ENCODE measurements at places on chromosomes 7 and 10.

DNA sequence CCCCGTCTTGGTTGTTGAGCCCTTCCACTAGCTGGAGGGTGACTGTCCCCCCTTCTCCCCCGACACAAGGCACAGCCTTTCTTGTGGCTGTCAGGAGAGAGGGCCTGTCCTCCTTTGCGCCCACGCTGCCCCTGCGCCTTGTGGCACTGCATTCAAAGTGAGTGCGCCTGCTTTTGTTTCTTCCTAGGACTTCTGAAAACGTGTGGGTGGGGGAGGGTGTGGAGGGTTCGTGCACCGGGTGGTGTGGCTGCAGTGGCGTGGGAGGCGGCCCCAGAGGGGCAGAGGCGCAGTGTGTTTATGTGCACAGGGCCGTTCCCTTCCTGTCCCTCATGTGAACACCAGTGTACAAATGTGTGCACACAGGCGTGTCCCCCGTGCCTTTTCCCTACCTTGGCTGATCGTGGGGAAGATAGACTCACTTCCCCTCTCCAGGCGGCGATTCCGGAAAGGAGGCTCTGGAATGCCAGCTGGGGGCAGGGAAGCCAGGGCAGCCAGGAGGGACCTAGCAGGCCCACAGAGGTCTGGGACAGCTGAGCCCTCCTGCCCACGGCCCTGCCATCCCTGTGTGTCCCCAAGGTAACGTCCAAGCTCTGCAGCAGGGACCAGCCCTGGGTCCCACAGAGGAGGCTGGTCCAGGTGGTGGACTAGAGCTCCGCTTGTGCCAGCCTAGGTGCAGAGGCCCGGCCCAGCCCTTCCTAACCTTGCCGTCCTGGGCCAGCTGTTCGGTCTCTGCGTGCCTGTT, 88.8 kb downstream of the LHPP start:
- no peak for DNase-seq

GRCh38 chr7:20393616-20394015, 62.9 kb downstream of the ITGB8 start:
- no peak for DNase-seq

DNA sequence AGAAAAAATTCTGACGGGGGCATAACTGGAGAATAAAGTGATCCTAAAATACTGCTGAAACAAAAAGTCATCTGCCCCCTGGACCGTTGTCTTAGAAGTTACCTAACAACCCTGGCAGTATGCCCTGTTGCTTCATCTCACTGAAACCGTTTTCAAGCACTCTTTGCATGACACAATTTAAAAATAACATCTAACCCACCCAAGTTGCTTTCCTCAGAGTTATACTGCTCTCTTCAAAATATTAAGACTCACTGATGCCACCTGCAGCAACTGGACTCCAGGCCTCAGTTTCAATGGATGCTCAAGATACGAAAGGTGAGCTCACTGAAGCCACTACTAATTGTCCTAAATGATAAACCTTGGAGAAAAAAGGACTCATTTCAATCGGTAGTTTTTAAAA, 57.4 kb downstream of the CDK6 start:
- DNase-seq, result no peak

- no peak for DNase-seq
Observed at GRCh38 chr7:2851497-2851896, 7.4 kb upstream of the GNA12 start.

- DNase-seq, result no peak
Observed at GRCh38 chr10:2828741-2829140, 238.6 kb upstream of the PFKP start.

DNA sequence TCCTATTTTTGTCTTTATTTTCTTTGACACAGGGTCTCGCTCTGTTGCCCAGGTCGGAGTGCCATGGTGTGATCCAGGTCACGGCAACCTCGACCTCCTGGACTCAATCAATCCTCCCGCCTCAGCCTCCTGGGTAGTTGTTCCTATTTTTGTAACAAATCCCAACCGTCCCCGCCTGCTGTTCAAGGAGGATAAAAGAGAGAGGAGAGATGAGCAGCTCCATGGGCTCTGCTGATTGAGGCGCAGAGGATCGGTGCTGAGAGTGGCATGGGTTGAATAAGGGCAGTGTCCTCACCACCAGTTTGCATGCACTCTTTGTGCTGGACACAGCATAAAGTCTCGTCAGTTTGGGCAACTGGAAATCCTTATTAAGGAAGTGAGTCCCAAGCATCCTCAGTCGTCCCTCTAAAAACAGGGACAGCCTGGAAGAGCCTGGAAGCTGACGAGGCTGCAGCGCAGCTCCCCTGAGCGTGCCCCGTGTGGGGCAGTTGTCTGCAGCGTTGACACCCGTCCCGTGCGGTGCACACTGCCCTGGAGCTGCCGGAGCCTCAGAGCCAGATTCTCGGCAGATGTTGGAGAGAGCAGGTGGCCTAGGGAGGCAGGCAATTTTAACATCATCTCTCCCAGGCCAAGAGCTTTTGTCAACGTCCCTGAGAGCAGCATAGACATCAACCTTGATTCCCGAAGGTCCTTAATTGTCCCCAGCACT, 404.2 kb upstream of the RNF32 start:
- DNase-seq, result no peak

DNA sequence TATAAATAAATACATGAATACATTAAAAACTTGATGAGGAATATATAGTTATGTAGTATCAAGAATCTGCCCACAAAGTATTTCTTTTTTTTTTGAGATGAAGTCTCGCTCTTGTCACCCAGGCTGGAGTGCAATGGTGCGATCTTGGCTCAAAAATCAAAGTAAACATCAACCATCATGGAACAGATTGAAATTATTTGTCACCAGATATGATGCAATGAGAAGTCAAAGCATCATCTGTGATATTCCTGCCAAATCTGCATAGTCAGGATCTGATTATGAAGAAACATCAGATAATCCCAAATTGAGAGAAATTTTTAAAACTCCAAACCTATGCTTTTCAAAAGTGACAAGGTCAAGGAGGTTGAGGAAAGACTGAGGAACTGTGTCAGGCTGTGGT, 5.1 kb upstream of the CYP2C18 start:
- DNase-seq, result no peak

- DNase-seq, result no peak
Observed at GRCh38 chr7:152395112-152395511, 40.7 kb downstream of the KMT2C start.

- peak; percentile 28 for DNase-seq
Observed at GRCh38 chr10:5890452-5890915, 441 bp downstream of the FBH1 start.

- no peak for DNase-seq
Observed at GRCh38 chr7:116222501-116222900, 12.2 kb downstream of the TES start.

GRCh38 chr10:116006508-116006907, 266.5 kb downstream of the GFRA1 start:
- no peak for DNase-seq

All from stimulated activated naive CD4-positive, alpha-beta T cell (primary cell).